ENCODE measurements at places on chromosomes 1 and 21.

GRCh38 chr1:208047476-208047934 lies 136.6 kb upstream of the CD34 start:
- no peak for DNase-seq

DNA sequence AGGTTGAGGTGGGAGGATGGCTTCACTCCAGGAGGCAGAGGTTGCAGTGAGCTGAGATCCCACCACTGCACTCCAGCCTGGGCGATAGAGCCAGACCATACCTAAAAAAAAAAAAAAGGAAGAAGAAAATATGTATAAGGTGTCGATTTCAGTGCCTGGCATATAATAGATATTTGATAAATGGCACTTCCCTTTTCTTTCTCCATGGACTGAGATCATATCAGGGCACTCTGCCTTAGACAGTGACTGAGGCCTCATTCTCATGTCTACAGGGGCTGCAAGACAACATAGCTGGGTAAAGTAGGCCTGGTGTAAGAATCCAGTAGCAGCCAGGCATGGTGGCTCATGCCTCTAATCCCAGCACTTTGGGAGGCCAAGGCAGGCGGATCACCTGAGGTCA lies 21.2 kb downstream of the PCAT6 start:
- DNase-seq, result no peak

DNA sequence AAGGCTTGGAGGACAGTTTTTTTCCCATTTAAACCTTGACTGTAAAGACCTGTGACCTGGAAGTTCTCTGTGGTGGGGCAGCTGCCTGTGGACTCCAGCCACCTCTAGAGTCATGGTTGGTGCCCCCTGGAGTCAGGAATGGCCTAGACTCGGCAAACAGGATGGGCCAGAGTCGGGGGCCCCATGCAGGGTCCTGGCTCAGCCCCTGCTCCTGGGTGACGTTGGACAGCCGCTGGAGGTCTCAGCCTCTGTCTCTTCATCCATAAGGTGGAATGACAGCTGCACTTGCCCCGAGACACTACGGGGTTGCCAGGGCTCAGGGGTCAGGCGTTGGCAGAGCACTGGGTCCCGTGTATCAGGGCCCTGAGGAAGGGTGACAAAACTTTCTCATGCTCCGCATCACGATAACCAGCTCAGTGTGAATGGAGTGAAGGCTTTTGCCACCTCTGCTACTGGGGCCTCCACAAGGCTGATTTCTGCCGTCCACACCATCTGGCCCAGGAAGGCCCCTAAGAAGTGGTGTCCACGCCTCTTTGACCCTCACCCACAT lies 58.5 kb upstream of the TTC34 start:
- no peak for DNase-seq

- no peak for DNase-seq
These were observed 20.6 kb downstream of the MYOG start for GRCh38 chr1:203065191-203065590.

DNA sequence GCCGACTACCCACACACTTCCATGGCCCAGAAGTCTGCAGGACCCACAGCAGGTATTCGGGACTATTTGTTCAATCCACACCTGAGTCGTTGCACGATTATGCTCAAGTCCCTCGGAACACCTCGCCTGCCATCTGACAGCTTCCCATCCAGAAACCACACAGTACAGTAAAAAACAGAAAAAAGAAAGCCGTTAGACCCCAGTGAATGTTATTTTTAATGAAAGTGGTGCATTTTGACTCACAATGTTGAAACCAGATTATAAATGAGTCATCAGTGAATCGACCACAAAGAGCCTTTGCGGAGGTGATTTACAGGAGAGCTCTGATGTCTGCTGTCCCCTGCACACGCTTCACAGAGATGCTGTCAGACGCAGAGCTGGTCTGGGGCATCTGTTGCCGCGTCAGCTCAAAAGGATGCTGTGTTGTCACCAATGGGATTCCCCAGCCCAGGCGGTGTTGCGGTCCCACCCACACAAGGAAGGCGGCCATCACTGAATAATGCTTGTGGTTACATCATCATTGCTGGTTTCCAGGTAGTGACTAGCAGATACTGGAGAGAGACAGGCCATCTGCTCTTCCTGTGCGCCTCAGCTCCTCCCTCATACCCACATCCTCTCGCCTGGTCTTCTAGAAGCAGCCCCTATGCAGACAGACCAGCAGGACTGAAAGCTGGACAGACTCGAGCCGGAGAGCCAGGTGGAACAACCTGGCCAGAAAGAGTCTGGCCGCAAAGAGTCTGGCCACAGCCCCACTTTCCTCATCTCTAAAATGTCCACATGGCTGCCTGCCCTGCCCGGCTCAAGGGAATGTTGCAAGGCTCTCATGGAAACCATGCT lies 116.8 kb downstream of the TOMM20 start:
- DNase-seq, result peak; percentile 100

DNA sequence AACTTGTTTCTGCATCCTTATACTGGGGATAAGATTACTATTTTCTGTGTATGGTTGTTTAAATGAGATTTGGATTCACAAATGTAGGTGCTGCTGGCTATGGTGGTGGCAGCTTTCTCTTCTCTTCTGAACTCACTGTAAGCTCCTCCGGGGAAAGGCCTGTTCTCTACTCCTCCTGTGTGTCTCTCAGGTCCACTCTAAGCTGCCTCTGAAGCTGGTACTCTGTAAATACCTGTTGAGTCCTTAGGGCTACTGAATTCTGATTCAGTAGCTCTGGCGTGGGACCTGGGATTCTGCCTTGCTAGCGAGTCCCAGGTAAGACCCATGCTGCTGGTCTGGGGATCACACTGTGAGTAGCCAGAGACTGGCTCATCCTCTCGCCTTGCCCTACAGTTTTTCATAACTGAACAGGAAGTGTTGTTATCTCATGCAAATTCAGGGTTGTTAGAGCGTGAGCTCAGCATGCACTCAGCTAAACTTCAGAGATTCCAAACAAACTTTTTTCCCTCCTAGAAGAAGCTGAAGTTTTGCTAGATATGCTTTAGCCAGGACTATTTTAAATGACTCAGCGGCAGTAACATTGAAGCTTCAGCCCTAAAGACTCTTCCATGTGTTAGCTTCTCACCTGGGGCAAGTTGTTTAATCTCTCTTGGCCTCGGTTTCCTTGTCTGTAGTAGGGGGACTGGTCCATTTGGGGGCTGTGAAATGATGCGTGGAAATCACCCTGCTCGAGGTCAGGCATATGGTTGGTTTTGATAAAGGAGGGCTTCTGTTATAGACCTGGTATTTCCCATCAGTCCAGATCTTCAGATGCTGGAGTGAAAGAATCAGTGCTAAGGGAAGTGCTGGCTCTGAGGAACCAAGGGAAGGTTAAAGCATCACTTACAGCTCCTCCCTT lies 271.5 kb upstream of the TMEM51 start:
- DNase-seq, result no peak

- no peak for DNase-seq
These were observed 3.6 kb downstream of the ERG start for GRCh38 chr21:38494703-38495102.

GRCh38 chr1:205751036-205751651 lies 1.2 kb upstream of the NUCKS1 start:
- peak; percentile 49 for DNase-seq

- DNase-seq, result no peak
These were observed 33.8 kb upstream of the KCNE2 start for GRCh38 chr21:34330055-34330454.

DNA sequence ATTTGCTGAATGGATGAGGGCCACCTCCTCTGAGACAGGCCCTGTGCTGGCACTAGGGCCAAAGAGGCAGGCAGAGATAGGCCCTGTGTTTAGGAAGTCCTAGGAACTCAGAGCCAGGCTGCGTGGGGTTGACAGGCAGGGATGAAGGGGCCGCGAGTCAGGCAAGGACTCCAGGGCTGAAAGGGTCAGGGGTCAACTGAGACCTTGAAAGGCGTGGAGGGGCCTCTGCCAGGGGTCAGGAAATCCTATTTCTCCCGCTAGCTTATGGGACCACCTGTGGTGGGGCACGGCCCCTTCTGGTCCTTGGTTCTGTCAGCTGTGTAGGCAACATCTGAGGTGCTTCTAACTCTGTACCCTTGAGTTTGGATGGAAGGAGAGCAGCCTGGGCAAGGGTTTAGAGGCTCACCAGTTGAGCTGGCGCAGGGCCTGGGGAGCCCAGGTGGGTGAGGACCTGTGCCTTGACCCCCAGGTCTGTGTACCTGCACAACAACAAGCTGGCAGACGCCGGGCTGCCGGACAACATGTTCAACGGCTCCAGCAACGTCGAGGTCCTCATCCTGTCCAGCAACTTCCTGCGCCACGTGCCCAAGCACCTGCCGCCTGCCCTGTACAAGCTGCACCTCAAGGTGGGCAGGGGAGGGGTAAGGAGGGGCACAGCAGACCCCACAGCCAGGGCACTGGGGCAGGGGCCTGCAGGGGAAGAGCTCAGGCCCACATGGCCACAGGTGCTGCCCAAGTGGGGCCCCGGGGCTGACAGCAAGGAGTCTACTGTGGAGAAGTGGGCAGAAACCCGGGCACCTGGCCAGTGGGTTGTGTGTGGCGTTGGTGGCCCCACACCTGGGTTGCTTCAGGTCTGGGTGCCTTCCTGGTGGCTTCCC lies 14.9 kb downstream of the PODN start:
- DNase-seq, result no peak

GRCh38 chr1:160222546-160222945 lies 17.4 kb downstream of the PEA15 start:
- no peak for DNase-seq

GRCh38 chr21:37276377-37276776 lies 9.2 kb upstream of the VPS26C start:
- no peak for DNase-seq

- no peak for DNase-seq
These were observed 108.9 kb upstream of the NEK7 start for GRCh38 chr1:198047913-198048312.

DNA sequence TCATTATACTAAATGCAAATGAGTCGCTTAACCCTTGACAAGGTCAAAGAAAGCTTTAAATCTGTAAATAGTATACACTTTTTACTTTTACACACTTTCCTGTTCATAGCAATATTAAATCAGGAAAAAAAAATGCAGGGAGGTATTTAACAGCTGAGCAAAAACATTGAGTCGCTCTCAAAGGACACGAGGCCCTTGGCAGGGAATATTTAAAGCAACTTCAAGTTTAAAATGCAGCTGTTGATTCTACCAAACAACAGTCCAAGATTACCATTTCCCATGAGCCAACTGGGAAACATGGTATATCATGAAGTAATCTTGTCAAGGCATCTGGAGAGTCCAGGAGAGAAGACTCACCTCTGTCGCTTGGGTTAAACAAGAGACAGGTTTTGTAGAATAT lies 62.7 kb downstream of the CAPN2 start:
- peak; percentile 61 for DNase-seq

DNA sequence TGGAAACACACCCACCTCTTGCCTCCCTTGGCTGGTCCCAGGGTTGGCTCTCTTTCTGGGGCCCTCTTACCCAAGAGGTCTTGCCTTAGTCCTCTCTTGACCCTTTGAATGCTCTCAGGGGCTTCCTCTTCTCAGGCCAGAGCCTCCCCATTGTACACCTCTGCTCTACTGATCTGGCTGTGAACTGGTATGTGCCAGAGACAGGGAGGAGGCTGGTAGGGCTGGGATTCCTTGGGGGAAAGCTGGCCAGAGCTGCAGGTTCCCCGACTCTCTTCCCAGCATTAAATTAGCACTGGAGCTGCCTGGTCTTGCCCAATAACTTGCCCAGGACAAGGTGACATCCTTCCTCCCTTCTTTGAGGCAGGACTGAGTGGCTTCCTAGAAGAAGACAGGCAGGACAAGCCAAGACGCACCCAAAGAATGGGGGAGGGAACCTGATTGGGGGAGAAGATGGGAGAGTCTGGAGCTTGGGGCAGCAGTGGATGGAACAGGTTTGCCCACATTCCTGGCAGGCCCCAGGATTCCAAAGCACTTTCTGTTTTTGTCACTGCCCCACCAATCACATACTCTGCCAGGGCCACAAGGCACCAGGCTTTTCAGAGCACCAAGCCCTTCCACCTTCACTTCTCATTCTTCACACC lies 37.2 kb upstream of the CITED4 start:
- no peak for DNase-seq

DNA sequence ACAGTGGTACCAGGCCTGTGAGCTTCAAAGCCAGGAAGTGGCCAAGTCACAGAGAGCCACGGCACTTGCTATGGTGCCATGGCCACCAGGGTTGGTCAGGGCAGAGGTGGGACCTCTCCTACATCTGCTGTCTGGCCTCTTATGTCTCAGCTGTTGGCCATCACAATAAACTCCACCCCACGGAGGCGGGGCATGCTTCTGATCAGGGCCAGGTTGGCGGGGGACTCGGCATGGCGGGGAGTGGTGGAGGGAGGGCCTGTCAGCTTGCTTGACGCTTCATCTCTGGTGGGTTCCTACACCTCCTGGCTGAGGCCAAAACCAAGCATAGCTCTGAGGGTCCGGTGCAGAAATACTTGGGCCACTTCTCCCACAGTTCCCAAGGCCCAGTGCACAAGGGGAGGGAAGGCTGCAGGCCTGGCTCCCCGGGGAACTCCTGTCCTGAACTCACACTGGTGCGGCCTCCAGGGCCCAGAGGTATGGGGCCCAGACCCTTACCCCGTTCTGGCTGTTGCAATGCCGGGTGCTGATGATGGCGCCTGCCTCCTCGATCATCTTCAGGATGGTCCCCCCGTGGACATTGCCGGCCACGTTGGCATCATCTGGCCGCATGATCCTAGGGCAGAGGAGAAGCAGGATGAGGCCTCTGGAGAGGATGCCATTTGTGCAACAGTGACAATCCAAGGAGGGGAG lies 44.2 kb downstream of the ACOT7 start:
- no peak for DNase-seq

GRCh38 chr1:178267646-178268094 lies 173.8 kb downstream of the RASAL2 start:
- peak; percentile 76 for DNase-seq

GRCh38 chr1:235597867-235598553 lies 51.6 kb downstream of the GNG4 start:
- peak; percentile 82 for DNase-seq

GRCh38 chr1:119115311-119115710 lies 25.1 kb downstream of the WARS2 start:
- DNase-seq, result no peak

All from ELR (cell line).